H7 (cell line): ENCODE measurements at places on chromosomes 4 and X. TPM values are rescaled to one million over a fixed set of nuclear protein-coding genes. Genes with fewer than 3 reads are reported as not detected.

Gene AMELX
- not detected in 2 replicates for total RNA-seq

DNA sequence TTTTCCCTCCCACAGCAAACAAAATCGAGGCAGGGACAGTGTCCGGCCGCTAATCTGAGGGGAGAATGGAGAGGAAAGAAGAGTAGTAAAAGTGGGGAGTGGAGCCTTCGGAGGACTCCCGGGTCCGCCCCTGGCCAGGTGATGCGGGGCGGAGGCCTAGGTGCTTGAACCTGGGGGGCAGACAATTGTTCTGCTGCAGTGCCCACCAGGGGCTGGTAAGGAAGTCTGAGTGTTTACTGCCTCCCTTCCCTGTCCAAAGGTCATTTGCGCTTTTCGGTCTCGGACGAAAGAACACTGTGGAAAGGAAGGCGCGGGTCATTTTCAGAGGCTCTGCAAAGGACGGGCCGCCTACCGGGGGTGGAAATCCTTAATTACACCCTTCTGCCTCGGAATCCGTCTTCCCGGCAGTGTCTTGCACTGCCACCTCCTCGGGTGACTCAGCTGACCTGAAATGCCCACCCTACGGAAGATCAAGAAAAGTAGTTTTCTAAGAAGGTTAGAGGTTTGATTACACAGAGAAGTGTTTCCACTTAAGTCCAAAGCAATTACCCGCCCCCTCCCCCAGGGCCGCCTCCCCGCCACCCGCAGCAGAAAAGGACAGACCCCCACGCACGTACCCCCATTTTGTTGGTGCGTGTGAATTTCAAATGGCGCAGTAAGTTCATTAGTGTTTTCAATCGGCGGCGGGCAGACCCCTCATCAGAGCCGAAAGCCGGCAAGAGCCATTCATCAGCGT lies 99.9 kb upstream of the TENM3 start:
- DNase-seq, result peak; percentile 52

DNA sequence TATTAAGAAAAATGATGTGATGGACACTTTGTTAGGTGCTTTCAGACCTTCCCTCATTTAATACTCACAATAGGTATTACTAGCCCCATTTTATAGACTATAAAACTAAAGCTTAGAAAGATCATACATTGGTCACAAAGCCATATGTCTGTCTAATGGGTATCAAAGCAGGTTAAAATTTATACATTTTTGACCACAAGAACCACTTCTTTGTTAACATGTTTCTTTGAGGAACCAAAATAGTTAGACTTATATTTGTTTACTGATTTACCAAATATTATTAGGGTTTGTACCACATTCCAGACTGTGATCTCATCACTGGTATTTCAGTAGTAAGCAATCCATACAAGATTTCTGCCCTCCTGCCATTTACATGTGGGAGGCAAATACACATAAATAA lies 363.3 kb downstream of the NAF1 start:
- DNase-seq, result no peak

DNA sequence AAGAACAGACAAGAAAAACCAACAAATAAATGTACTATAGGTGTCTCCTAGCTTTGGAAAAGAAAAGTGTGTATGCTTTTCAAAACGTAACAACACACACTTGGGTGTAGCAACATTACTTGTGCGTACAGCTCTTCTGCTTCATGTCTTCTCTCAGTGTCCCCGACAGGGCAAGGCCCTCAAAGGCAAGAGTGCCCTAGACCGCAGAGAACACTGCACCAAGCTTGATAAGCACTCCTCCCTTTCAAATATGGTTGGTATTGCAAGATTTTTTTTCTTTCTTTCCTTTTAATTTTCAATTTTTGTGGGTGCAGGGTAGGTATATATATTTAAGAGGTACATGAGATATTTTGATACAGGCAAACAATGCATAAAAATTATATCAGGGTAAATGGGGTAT lies 106.8 kb downstream of the EIF4E start:
- DNase-seq, result no peak
